ENCODE measurements at places on chromosomes 5 and 9.

DNA sequence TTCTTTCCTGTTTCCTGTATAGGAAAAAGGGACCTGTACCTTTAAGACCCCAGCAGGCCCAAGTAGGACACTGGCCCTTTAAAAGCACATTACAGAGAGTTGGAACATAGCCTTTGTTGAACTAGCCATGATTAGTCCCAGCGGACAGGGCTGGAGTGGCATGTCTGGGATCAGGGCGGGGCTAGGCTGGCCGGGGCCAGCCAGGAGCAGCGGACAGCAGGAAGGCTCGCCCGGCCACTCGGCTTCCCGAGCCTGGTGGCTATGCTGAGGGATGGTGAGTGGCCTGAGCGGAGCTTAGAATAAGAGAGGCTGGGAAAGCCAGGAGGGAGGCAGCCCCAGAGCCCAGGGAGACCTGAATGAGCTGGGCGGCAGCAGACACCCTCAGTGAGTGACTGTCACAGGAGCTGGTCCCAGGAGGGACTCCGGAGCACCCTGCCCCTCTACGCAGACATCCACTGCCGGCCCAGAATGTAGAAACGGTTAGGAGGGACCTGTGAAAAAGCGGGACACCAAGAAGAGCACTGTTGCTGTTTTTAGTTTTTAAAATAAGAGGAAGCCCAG, 92.1 kb downstream of the DAB2IP start:
- peaks cover 8% of the 10 kb centered on the region for H3K4me1 ChIP-seq
- H3K36me3 ChIP-seq: no peaks in the 10 kb centered on the region
- no peak overlapping the region for H3K4me3 ChIP-seq
- DNase-seq: no peak

DNA sequence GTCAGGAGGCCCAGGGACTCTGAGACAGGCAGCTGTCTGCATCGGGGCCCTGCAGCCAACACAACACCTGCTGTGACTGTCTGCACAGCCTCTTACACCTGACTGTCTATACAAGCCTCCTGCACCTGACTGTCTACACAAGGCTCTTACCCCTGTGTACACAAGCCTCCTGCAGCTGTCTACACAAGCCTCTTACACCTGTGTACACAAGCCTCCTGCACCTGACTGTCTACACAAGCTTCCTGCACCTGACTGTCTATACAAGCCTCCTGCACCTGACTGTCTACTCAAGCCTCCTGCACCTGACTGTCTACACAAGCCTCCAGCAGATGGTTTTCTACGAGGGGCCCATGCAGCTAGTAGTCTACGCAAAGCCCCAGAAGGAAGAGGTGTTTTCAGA, 18.6 kb downstream of the IRX2 start:
- no peaks in the 10 kb centered on the region for H3K36me3 ChIP-seq
- H3K4me3 ChIP-seq: no peak overlapping the region
- no peak overlapping the region for H3K27ac ChIP-seq
- peaks cover 9% of the 10 kb centered on the region for H3K27me3 ChIP-seq

DNA sequence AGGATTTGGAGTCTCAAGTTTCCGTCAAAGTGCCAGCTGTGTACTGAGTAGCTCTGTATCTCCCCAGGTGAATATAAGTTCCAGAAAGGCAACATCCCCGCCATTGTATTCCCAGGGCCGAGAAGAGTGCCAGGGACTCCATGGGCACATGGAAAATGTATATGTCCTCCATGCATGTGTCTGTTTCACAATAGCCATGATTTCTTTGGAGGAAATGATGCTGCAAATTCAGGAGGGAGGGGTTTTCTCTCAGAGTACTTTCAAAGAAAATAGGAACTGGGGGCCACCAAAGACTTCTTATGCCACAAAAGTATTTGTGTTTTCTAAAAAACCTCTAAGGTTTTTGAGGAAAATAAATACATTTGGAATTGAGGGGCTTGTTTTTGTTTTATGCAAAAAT, 524.6 kb downstream of the BNC2 start:
- no peaks in the 10 kb centered on the region for H3K4me1 ChIP-seq
- DNase-seq: no peak
- no peak overlapping the region for H3K27ac ChIP-seq
- H3K27me3 ChIP-seq: no peaks in the 10 kb centered on the region

DNA sequence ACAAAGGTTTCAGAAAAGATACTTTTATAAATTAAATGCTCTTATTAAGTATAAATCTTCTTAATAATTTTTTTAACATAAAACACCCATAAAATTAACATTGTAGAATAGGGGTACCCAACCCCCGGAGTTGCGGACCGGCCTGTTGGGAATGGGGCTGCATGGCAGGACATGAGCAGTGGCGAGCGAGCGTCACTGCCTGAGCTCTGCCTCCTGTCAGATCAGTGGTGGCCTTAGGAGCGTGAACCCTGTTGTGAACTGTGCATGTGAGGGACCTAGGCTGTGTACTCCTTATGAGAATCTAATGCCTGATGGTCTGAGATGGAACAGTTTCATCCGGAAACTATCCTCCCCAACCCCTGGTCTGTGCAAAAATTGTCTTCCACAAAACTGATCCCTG, 35.3 kb downstream of the CLINT1 start:
- H3K4me1 ChIP-seq: peaks cover 26% of the 10 kb centered on the region
- peaks cover 12% of the 10 kb centered on the region for H3K36me3 ChIP-seq
- DNase-seq: no peak
- no peak overlapping the region for H3K27ac ChIP-seq
- H3K4me3 ChIP-seq: no peak overlapping the region
- no peaks in the 10 kb centered on the region for H3K27me3 ChIP-seq

GRCh38 chr9:136107953-136108647, 10.6 kb downstream of the TMEM250 start:
- peak overlapping the region; percentile 73 for H3K4me3 ChIP-seq
- no peaks in the 10 kb centered on the region for H3K27me3 ChIP-seq

DNA sequence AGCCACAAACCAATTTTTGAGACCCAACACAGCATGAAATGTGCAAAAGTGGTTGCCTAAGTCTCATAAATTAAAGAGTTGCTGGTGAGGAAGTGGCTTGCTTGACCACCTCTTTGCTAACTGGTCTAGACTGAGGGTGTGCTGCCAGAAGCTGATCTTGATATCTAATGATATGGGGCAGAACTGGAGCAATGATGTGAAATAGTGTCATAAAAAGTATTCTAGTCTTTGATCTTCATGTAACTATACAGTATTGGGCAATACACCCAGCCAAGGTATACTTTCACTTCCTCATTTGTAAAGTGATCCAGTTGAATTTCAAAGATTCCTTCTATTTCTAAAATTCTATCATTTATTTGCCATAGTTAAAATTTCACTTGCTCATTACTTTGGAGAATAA, 5.9 kb upstream of the YTHDC2 start:
- H3K4me1 ChIP-seq: peaks cover 16% of the 10 kb centered on the region
- no peaks in the 10 kb centered on the region for H3K36me3 ChIP-seq
- no peak overlapping the region for H3K27ac ChIP-seq
- DNase-seq: no peak
- H3K27me3 ChIP-seq: peaks cover 48% of the 10 kb centered on the region

DNA sequence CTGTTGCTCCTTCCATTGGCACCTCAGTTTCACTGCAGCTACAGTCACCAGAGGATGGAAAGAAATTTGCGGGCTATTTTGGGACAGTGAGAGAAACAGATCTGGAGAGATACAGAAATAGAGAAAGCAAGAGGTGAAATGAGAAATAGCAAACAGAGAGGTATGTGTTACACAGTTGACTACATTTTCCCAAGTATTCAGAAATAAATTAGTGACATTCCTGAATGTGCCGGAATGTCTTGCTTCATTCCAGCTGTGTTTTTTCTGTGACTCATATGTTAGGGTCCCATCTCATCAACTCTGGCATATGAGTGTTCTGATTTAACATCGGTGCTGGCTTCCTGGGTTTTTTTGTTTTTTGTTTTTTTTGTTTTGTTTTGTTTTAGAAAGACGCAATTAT, 63.8 kb upstream of the ZNF462 start:
- H3K4me3 ChIP-seq: no peak overlapping the region
- DNase-seq: no peak
- H3K27ac ChIP-seq: no peak overlapping the region
- no peaks in the 10 kb centered on the region for H3K36me3 ChIP-seq
- H3K4me1 ChIP-seq: no peaks in the 10 kb centered on the region

DNA sequence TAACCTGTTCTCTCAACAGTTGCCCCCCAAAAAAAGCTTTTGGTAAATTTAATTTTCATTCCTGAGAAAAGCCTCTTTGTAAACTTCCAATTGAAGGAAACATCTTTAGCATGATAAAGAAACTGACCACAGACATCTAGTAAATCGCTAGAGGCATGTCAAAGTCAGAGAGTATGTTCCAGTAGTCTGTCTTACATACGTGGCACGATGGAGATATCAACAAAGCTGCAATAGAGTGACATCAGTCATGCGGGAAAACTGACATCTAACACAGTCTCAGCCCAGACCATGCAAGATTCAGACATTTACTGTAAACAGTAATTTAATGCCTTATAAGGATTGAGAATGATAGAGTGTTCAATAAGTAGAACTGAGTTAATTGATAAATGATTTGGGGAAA, 45.1 kb downstream of the GARNL3 start:
- no peaks in the 10 kb centered on the region for H3K4me1 ChIP-seq
- no peaks in the 10 kb centered on the region for H3K36me3 ChIP-seq
- no peak overlapping the region for H3K4me3 ChIP-seq
- H3K27ac ChIP-seq: no peak overlapping the region
- DNase-seq: no peak

- no peak for DNase-seq
- no peaks in the 10 kb centered on the region for H3K4me1 ChIP-seq
- no peaks in the 10 kb centered on the region for H3K27me3 ChIP-seq
- no peak overlapping the region for H3K4me3 ChIP-seq
- H3K36me3 ChIP-seq: no peaks in the 10 kb centered on the region
These were observed 51.1 kb upstream of the ORM1 start for GRCh38 chr9:114271556-114272510.

GRCh38 chr5:154850255-154851062, at the start of gene FAXDC2:
Gene FAXDC2 (minus strand): TSS chr5:154850603. CDS start chr5:154838178, 12,425 bp downstream.
- no peak within 1 kb of the TSS for H3K27ac ChIP-seq
- no peak for DNase-seq
- H3K4me1 ChIP-seq: peaks cover 3% of the 10 kb centered on the region

- H3K27me3 ChIP-seq: no peaks in the 10 kb centered on the region
- no peak for DNase-seq
- H3K4me1 ChIP-seq: peaks cover 50% of the 10 kb centered on the region
- peaks cover 11% of the 10 kb centered on the region for H3K36me3 ChIP-seq
- peak overlapping the region; percentile 54 for H3K4me3 ChIP-seq
- H3K27ac ChIP-seq: peak overlapping the region; percentile 93
These were observed 3.3 kb upstream of the RNF44 start for GRCh38 chr5:176540476-176540899.

DNA sequence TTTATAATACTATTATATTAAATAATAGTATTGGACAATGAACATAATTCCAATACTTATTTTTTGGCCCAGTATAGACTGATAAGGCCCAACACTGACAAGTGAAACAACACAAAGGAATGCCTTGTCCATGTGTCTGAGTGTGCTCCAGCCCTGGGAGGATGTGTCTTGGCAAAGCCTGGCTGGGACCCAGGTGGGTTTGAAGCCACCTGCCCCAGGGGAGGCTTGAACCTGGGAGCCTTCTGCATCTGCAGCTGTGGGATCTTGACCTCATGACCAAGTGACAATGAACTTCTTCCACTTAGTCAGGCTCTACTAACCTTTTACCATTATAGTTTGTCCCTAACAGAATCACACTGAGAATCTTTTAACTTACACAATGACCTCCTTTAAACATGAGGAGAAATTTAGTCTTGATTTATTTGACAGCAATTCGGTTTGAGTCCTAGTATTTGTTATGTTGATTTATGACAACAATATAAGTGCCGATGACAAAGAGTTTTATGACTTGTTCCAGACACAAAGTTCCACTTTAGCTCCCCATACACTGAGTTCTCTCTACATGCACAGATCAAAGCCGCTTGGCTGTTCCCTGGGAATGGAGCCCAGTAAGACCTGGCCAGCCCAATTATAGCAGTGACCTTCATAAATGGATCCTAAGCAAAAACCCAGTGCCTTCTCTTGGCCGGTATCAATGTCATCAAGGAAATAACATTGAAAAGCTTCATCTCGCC, 294.5 kb downstream of the CTNND2 start:
- DNase-seq: no peak
- no peaks in the 10 kb centered on the region for H3K4me1 ChIP-seq
- H3K27ac ChIP-seq: no peak overlapping the region
- no peak overlapping the region for H3K4me3 ChIP-seq
- H3K36me3 ChIP-seq: no peaks in the 10 kb centered on the region

- H3K36me3 ChIP-seq: no peaks in the 10 kb centered on the region
- no peak overlapping the region for H3K27ac ChIP-seq
- H3K4me1 ChIP-seq: no peaks in the 10 kb centered on the region
- no peaks in the 10 kb centered on the region for H3K27me3 ChIP-seq
These were observed 152.5 kb downstream of the MACROH2A1 start for GRCh38 chr5:135246605-135246922.

- no peak overlapping the region for H3K4me3 ChIP-seq
- H3K27me3 ChIP-seq: no peaks in the 10 kb centered on the region
- no peak overlapping the region for H3K27ac ChIP-seq
- H3K4me1 ChIP-seq: no peaks in the 10 kb centered on the region
- no peaks in the 10 kb centered on the region for H3K36me3 ChIP-seq
These were observed 2031.2 kb downstream of the EFNA5 start for GRCh38 chr5:105639511-105639910.

GRCh38 chr5:73103870-73104299, 16.5 kb upstream of the TMEM171 start:
- H3K36me3 ChIP-seq: no peaks in the 10 kb centered on the region
- H3K27ac ChIP-seq: no peak overlapping the region
- no peak for DNase-seq
- peaks cover 7% of the 10 kb centered on the region for H3K27me3 ChIP-seq
- no peaks in the 10 kb centered on the region for H3K4me1 ChIP-seq
- no peak overlapping the region for H3K4me3 ChIP-seq

- peak; percentile 73 for DNase-seq
- H3K27me3 ChIP-seq: no peaks in the 10 kb centered on the region
- H3K36me3 ChIP-seq: no peaks in the 10 kb centered on the region
- H3K4me1 ChIP-seq: peaks cover 8% of the 10 kb centered on the region
- peak overlapping the region; percentile 75 for H3K4me3 ChIP-seq
These were observed 15.0 kb upstream of the PTBP3 start for GRCh38 chr9:112348257-112349007.

GRCh38 chr9:91503673-91504081, 80.0 kb upstream of the NFIL3 start:
- H3K27ac ChIP-seq: no peak overlapping the region
- H3K4me1 ChIP-seq: peaks cover 9% of the 10 kb centered on the region
- DNase-seq: no peak
- H3K4me3 ChIP-seq: no peak overlapping the region

DNA sequence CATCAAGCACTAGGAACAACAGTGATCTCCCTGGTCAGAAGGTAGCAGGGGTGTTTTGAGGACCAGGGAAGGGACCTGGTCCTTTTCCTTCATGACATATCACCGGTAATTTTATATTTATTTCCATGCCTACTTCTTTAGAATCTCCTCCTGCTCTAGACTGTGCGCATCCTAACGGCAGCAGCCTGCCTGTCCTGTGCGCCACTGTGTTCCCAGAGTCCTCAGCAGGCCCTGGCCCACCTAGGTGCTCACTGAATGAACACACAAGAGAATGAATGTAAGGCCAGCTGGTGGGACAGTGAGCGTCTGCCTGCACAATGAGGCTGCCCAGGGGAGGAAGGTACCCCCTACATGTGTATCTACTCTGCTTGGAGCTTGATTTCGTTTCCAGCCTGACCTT, 51.5 kb downstream of the C5orf15 start:
- no peak overlapping the region for H3K27ac ChIP-seq
- H3K4me3 ChIP-seq: no peak overlapping the region
- no peak for DNase-seq
- H3K27me3 ChIP-seq: no peaks in the 10 kb centered on the region
- no peaks in the 10 kb centered on the region for H3K36me3 ChIP-seq

All from T-helper 2 cell treated with Interferon-gamma antibody and Interleukin-4, amounts not matched to agents 5 μg/mL and 100 μg/mL, for 36 hours (primary cell).